ENCODE measurements at places on chromosomes 3 and 15. TPM values are rescaled to one million over a fixed set of nuclear protein-coding genes. Genes with fewer than 3 reads are reported as not detected.
A peak's percentile ranks its signal among the peaks of the same experiment; 100 is the strongest.

RHOV gene
- total RNA-seq = not detected

- DNase-seq = no peak
These were observed 4.6 kb downstream of the GLCE start for GRCh38 chr15:69164807-69165636.

DNA sequence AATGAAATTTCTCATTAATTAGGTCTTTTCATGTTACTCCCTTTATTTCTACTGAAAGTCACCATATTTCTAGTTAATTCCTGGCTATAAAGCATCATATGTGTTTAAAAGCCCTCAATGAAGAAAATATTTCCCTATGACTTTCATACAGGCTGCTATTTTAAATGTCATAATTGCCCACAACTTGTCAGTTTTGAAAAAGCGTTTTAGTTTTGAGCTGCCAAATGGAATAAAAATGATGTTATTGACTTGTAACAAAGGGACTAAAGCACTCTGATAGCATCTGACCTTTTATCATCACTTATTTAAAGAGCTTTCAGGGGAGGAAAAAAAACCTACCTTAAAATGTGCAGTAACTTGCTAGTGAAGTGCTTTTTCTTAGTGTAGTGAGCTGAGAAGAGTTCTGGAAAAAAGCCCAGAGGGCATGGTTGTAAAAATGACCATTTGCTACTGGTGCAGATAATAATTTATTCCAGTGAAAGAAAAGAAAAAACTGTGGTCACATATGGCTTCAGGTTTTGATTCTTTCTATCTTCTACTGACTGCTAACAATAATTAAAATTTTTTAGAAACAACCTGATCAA, 877.2 kb downstream of the CADM2 start:
- DNase-seq = no peak

- DNase-seq = peak; percentile 77
These were observed 225 bp downstream of the RHOA start for GRCh38 chr3:49411535-49411967.

- DNase-seq = no peak
These were observed 54.6 kb downstream of the ATP2B2 start for GRCh38 chr3:10450494-10451440.

GRCh38 chr3:97066531-97066930, 252.1 kb downstream of the EPHA6 start:
- no peak for DNase-seq

DNA sequence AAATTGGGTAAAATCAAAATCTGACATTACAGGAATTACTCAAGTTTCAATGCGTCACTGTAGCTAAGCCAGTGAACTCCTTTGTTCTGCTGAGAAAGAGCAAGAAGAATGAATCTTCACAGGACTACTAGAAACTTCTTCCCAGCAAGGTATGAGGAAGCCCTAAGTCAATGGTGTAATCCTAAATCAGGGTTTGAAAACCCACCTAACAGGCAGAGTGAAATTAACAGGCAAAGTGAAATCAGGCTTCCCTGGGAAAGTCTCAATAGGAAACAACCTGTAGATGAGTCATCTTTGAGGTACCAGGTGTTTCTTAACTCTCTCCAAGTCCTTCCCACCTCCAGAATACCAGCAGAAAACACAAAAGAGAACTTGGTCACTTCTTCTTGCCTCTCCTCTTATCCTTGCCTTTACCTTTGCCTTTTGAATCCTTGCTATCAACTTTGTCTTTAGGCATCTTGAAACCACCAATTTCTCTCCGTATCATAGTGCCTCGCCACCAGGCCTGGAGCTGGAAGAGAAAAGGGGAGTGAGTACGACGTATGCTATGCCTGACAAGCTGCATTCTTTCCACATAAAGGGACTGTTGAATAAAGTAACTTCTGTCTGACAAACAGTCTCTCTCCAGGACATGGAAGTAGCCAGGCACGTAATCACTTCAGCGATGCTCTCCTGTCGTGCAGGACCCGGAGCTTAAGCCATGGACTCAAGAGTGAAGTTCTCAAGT, 60.6 kb upstream of the RPL35A start:
- no peak for DNase-seq

- no peak for DNase-seq
These were observed 36.3 kb downstream of the KLF13 start for GRCh38 chr15:31362886-31363285.

- no peak for DNase-seq
These were observed 6.4 kb downstream of the IFT57 start for GRCh38 chr3:108215871-108216270.

- peak; percentile 97 for DNase-seq
These were observed 7.7 kb downstream of the LRRC2 start for GRCh38 chr3:46558184-46559043.

- DNase-seq = no peak
These were observed 11.5 kb downstream of the CLRN1 start for GRCh38 chr3:150960708-150961684.

DNA sequence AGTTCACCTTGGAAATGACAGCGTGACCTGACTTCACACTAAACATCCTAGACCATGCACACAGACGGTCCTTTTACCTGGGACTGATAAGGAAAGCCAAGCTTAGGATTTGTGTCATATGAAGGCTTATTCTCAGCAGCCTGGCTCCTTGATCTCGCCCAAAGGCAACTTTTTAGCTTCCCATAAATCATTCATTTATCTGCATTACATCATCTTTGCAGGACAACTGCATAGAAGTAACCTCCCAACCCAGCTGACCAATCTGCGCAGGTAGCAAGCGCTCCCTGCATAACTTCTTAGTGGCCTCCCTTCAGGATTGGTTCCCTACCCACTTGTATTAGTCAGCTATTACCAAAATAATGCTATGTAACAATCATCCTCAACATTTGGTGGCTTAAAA, 389.9 kb upstream of the PROK2 start:
- no peak for DNase-seq

DNA sequence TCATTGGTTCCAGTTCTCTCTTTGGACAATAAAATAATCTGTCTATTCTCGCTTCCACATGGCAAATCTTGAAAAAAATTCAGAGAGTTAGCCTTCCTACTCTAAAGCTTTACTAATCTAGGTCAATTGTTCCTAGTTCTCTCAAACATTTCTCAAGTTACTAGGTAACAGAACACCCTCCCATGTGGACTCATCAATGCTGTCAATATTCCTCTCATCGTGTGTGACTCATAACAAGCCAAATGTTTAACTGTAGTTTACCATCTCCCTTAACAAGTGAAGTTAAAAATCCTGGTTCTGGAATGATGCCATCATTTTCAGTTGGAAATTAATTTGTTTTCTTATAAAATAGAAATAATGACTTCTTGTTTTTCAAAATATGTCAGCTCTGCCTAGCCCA, 438.6 kb downstream of the ROBO1 start:
- no peak for DNase-seq

DNA sequence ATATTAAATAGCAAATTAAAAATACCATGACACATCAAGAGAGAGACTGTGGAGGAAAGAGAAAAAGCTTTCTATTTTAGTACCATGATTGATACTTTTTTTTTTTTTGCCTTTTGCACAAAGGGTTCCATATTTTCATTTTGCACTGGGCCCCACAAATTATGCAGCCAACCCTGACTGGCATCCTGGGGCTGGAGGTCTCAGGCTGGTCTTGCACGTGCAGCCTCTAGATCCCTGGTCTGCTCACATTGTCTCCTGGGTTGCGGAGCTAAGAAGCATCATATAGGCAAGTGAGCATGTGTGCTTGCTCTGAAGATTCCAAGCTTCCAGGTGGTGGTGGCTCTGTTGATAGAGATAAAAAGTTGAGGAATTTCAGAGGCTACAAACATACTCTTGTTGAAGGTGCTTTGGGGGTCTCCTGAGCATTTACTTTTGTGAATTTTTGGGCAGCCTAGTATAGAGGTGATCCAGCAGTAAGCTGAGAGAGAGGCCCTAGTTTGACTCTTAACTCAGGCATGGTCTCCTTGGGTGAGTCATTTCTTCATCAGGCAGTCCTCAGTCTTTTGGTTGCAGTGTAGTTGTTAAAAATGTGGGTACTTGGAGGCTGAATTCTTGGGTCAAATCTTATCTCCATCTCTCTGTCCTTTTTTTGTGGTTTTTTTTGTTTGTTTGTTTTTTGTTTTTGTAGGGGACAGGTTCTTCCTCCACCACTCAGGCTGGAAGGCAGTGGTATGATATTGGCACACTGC, 31.3 kb downstream of the SMAD3 start:
- DNase-seq = no peak

DNA sequence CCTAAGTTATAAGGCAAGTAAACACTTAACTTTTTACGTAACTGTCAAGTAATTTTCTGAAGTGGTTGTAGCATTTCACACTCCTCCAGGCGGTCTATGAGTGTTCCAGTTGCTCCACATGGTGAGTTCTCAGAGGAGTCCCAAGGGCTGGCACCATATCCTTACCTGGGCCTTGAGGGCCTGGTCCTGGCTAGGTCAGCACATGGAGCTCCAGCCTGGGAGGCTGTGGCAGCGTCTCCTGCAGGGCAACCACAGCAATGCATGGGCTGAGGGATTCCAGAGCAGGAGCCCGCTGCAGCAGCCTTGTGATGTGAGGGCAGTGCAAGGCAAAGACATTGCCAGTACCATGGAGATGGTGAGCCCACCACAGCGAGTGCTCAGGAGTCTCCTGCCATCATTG, 32.2 kb upstream of the LYZL4 start:
- DNase-seq = no peak

- no peak for DNase-seq
These were observed 946.2 kb upstream of the CFAP20DC start for GRCh38 chr3:59996056-59996455.

DNA sequence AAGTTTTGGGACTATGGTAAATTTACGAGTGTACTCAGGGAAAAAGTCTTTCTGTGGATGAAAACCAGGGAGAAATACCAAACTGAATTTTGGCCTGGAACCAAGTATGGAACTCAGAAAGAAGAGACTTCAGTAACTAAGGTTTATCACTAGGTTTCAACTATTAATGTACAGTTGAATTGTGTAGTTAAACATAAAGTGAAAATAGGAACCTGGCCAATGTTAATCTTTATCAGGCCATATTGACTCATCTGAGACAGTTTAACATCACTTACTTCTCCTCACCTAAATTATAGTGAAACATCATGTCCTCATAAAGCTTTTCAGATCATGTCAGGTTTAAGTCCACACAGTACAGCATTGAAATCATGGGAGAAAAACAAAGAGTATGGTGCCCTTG, 197.7 kb downstream of the LSAMP start:
- no peak for DNase-seq

DNA sequence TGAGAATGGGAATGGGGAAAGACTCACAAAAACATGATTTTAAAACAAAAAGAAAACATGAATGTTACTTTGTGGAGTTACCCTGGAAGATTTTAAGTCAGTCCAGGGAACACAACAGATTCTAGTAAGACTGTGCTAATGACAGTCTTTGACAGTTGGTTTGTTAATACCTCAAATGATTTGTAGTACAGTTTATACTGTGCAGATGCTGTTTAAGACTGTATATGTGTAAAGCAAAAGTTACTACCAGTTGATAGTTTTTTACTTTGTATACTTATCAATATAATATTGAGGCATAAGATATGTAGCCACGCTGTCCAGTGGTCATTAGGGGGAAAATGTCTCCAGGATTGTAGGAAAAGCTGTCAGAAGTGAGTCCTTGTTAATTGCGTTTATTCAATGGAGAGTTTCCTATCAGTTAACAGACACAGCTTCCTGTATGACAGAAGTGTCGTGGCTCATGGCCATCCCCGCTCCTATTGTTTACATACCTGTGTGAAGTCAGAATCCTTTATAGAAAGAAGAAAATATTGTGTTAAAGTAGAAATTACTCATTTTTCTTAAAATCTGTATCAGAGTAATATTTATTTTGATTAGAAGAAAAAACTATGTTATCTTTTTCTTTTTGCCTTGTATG, 36.0 kb downstream of the NKIRAS1 start:
- DNase-seq = no peak

DNA sequence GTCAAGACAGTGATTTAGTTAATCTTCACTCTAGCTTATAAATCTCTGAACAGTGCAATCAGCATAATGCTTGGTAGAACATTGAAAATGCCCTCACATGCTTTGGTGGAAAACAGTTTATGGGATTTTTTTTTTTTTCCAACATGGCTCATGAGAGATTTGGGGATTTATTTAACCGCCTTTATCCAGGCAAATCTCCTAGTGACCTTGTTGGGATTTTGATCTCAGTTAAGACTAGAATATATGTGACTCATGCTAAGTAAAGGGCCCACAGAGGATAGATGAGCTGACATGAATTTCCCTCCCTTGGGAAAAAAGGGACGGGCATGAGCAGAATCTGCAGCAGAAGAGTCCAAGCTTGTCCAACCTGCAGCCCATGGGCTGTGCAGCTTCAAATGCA, 18.7 kb downstream of the LRTM1 start:
- DNase-seq = no peak

- DNase-seq = no peak
These were observed 372.1 kb upstream of the ARHGEF26 start for GRCh38 chr3:153749070-153749610.

GRCh38 chr3:39140341-39140971, 12.9 kb downstream of the CSRNP1 start:
- peak; percentile 26 for DNase-seq

- DNase-seq = no peak
These were observed 305.7 kb upstream of the ATP11B start for GRCh38 chr3:182487611-182488010.
